ENCODE measurements at places on chromosomes 12 and 14.

GRCh38 chr12:14186193-14186502, 179.3 kb upstream of the ATF7IP start:
- DNase-seq, result no peak

- DNase-seq, result no peak
Measured at GRCh38 chr12:131671871-131672270, 39.0 kb upstream of the SFSWAP start.

GRCh38 chr14:99445931-99446330, 34.7 kb downstream of the SETD3 start:
- no peak for DNase-seq

DNA sequence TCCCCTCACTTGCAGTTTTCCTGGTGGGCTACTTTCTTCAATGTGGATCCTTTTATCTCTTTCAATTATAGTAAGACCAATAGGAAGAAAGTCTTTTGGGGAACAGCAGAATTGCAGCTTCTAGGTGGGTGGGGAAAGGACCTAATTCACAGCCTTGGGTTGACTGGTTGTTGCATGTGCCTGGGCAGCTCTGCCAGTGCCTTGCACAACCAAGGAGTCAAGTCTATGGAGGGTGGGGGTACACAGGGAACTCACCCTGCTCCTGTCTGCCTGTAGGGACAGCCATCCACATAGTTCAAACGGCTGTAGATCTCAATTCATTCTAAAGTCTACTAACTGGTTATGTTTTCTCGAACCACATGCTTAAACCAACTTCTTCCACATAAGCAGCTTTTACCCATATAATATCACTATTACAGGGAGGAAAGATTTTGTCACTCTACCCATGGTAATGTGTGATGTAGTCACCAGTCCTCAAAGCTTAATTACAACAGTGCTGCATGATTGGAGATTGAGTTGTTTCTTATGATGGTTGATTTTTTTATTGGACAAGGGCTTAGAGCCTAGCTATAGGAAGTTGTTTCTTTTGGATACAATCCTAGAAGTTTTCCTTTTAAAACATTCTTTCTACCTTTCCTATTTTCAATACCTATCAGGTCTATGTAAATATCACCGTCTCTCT, 117.7 kb upstream of the FRMD6 start:
- DNase-seq, result no peak

DNA sequence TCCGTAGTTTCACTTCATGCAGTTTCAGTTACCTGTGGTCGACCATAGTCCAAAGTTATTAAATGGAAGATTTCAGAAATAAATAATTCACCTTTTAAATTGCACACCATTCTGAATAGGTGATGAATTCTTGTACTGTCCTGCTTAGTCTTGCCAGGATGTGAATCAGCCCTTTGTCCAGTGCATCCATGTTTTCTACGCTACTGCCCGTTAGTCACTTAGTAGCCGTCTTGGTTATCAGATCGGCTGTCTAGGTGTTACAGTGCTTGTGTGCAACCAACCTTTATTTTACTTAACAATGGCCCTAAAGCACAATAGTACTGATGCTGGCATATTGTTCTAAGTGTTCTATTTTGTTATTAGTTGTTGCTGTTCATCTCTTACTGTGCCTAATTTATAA, 146.7 kb downstream of the ACSS3 start:
- no peak for DNase-seq

DNA sequence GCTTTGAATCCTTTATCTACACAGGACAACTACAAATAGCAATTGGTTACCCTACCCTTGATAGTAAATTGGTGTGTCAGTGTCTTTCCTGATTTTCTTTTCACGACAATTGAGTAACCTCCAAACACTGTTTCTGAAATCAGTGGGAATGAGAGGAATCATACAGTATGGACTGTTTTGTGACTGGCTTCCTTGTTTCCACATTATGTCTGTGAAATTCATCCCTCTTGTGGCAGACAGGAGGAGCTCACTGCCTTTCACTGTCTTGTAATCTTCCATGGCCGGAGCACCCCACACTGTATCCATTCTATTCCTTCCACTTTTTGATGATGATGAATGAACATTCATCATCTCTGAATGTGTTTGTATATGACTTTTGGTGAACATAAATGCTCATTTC, 164.0 kb upstream of the PZP start:
- DNase-seq, result no peak

GRCh38 chr12:97048421-97049035, 141.5 kb downstream of the NEDD1 start:
- DNase-seq, result no peak

- no peak for DNase-seq
Measured at GRCh38 chr12:57418255-57418654, 12.6 kb downstream of the R3HDM2 start.

- DNase-seq, result no peak
Measured at GRCh38 chr14:69580009-69580577, 5.4 kb upstream of the CCDC177 start.

GRCh38 chr12:125983094-125983783, 918.0 kb downstream of the AACS start:
- DNase-seq, result no peak

DNA sequence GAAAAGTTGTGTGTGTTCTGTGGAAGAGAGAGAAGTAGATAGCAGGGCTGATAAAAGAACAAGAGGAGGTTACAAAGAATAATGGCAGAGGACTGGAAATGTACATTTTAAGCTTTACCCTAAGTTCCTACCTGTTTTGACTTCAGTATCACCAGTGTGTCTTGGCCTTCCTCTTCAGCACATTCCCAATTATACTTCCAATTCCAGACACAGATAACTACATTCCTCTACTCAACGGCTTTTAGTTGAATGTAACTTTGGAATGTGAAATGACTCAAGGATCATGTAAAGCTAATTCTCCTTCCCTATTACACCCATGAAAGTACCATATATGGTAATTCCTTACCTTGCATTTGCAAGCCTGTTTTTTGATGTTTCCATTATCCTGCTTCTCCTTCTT, 5.0 kb downstream of the MGST1 start:
- no peak for DNase-seq

- no peak for DNase-seq
Measured at GRCh38 chr14:60242429-60242828, 6.6 kb upstream of the PPM1A start.

GRCh38 chr14:106422066-106422465, 895.7 kb downstream of the TMEM121 start:
- no peak for DNase-seq

DNA sequence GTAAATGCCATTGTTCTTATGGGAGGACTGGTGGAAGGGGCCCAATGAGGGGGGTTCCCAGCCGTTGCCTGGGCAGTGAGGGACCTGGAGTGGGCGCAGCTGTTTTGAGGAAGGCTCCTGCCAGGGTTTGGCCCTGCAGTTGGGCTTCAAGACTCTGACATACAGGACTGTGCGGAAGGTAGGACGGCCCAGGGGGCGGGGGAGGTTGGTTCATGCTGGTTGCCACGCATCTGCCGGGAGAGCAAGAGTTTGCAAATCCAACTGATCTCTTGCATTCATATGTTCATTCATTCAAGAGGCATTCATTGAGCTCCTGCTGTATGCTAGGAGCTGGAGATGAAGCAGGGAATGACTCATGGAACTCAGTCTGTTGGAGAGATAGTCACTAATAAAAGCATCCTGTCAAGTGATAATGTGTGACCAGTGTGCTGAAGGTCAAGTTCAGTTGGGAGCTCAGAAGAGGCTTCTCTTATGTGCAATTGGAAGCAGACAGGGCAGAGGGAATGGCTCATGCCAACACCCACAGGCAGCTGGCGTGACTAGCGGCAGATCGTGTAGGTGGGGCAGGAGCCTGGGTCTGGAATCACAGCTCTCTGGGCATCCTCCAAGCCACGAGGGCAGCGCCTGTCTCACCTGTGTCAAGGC, 7.8 kb downstream of the SH2B3 start:
- no peak for DNase-seq

GRCh38 chr12:60259225-60259624, 663.4 kb downstream of the SLC16A7 start:
- no peak for DNase-seq

DNA sequence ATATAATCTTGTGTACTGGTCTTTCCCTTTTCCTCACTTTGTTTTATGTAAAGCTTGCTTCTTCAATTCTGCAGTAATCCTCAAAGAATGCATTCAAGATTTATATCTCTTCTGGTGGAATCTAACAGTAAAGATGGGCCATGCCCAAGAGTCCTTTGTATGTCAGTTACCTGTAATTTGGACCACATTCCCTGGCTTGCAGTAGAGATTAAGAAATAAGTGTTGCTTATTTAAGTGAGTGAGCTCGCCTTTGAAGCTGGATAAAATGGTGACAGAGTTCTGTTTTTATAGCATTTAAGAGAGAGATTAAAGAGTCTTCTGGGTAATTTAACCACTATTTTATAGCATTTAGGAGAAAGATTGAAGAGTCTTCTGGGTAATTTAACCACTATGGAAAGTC, 262.1 kb upstream of the ATP2B1 start:
- no peak for DNase-seq

DNA sequence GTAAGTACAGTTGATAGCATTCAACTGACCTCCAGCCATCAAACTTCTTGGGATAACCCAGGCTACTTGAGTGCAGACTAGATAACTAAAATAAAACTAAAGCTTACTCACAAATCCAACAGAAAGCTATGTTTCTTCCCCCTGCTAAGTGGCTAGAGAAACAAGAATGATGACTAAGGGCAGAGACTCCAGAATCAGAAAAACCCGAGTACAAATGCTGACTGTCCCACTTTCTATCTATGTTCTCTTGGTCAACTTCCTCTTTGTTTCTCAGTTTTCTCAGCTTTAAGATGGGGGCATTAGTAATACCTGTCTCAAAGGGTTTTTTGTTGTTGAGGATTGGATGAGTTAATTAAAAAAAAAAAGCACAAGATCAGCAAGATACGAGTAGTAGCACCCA, 6.1 kb upstream of the NUAK1 start:
- no peak for DNase-seq

GRCh38 chr12:124737040-124737419, 126.6 kb downstream of the SCARB1 start:
- no peak for DNase-seq

DNA sequence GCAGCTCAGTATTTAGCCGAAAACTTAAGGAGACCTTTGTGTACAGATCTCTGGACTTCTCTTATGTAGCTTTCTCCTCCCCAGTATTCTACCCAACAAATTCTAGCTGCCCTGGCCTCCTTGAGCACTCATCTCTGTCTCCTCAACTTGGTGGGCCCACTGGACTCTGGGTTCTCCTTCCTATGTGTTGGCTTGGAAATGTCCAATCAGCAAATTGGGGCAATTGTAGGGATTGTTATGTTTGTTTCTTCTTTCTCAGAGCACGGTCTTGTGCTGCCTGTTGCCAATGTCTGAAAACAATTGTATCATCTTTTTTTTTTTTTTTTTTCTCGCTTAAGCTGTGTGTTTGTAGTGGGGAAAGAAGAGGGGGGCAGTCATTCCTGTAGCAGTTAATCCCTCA, 30.2 kb downstream of the NTN4 start:
- DNase-seq, result no peak

DNA sequence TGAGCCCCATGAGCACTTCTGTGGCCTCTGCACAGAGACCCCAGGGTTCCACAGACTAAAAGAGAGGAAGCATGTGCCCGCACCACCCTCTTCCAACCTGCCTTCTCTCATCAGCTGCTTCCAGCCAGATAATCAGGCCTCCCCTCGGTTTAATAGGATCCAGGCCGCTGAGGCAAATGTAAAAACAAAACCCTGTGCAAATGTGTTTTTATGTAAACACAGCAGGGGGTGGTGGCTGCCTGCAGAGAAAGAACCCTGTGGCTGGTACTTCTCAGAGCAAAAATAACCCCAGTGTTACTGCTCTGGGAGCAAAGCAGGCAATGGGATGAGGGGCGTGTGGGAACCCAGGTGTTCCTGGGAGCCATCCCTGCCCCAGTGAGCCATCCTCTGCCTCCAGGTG, 46.2 kb downstream of the WSCD2 start:
- no peak for DNase-seq

DNA sequence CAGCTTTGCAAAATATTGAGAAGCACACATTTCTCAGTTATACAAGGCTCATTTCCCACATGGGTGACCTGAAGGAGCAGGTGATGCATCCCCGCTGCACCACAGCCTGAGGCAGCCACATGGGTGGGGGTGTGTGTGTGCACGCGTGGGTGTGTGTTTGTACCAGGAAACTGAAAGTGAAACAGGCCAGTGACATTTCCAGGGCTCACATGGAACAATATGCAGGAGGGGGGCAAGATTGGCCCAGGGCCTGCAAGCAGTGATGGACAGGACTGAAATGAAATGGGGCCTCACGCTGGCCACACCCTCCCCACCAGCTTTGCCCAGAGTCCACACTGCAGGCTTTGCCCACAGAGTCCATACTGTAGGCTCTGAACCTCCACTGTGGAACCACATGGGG, 154.2 kb upstream of the PARP11 start:
- DNase-seq, result peak; percentile 9

DNA sequence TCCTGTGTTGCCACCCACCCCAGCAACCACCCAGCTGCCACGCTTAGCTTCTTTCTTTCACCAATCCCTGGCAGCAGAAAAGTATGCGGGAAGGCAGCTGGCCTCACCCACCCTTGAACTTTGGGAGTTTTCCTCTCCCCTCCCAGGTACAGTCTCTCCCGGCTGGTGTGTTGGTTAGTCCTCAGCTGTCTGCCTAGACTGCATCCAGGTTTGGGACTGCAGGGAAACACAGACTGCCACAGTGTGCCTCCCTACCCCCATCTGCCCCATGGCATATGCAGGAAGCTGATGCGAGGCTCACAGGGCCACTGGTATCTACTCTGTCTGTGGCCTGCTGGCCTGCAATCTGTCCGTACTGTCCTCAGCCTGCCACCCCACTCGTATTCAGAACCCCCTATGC, 2.1 kb downstream of the CD9 start:
- DNase-seq, result no peak

GRCh38 chr14:92473261-92473968, 40.2 kb upstream of the RIN3 start:
- no peak for DNase-seq

- peak; percentile 10 for DNase-seq
Measured at GRCh38 chr14:58426670-58427280, 556 bp downstream of the TIMM9 start.

GRCh38 chr12:57031138-57031725, 14.9 kb upstream of the TAC3 start:
- DNase-seq, result no peak

GRCh38 chr12:57654042-57654441, 21.0 kb upstream of the B4GALNT1 start:
- no peak for DNase-seq

GRCh38 chr14:27184427-27184826, 586.6 kb upstream of the NOVA1 start:
- no peak for DNase-seq

- no peak for DNase-seq
Measured at GRCh38 chr14:55752580-55753390, 172.8 kb downstream of the KTN1 start.

DNA sequence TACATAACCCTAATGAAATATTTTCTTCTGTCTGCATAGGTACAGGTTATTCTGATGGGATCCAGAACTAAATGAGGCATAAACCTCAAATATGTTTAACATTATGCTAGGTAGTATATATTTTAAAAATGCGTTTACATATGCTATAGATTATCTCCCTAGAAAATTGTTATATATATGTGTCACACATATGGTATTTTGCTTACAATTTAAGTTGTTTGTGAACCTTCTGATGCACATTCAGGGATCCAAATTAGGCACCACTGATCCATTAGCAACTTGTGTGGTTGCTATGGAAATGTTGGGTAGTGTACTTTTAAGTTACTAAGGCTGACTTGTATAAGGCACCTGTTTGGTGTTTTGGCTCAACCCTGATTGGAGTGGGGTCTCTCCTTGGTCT, 456.7 kb downstream of the AEBP2 start:
- DNase-seq, result no peak

GRCh38 chr12:132152411-132152821, 8.2 kb downstream of the NOC4L start:
- no peak for DNase-seq

- no peak for DNase-seq
Measured at GRCh38 chr14:42806909-42807315, 1200.2 kb downstream of the LRFN5 start.

Data from activated CD4-positive, CD25-positive, alpha-beta regulatory T cell (primary cell).